Hindlimb muscle (tissue), 1 donor: ENCODE measurements at places on chromosomes 5 and 9. TPM values are rescaled to one million over a fixed set of nuclear protein-coding genes. Genes with fewer than 3 reads are reported as not detected.

Gene GLDC
- polyA plus RNA-seq, result 1.3 TPM

Gene CLIC3
- 0.54 TPM for polyA plus RNA-seq

Gene CDX1
- 0.19 TPM for polyA plus RNA-seq

DNA sequence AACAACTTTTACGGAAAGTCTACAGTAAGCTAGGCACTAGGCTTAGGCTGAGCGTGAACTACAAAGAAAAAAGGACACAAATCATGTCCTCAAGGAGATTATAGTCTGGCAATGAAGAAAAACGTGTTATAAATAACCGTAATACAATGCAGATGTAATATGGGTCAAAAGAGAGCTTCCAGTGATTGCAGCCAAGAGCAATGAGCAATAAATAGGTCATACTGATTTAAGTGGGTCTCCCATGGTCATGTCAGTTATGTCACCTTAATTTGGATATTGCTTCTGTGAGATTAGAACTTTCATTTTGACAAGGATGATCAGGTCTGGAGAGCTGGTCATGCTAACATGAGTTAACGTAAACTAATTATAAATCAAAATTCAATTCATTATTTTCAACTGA, 158.6 kb upstream of the GNA14 start:
- DNase-seq, result no peak

- DNase-seq, result no peak
Observed at GRCh38 chr5:153365547-153365946, 124.9 kb upstream of the GRIA1 start.

DNA sequence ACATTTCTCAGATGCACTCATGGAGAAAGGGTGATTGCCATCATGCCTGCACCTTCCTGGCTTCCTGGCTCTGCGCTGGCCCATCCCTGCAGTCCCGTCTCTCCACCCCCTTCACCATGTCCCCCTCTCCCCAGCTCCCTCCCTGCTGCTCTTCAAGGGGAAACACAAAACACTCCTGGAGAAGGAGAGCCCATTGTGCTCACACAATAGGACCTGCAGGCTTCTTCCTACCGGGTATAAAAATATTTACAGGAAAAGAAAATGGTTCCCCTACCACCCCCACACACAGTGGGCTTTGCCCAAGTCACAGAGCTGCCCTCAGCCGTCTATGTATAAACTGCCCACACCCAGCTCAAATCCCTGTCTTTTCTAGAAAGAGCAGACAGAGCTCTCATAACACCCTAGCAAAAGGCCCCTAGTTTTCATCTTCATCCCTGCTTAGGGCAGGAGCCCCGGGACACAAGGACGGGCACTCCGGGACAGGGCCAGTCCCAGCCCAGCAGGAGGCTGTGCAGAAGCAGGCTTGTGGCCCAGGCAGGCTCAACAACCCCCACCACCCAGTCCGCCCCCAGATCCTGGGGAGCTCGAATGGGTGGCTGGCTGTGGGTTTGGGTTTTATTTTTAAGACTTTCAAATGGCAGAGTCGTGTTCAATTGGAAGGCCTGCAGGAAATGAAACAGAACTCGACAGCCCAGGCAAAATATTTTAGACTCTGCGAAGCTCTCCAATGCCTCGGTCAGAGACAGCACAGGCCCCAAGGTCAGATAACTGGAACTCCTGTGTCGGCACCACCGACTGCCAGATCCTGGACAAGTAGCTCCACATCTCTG, 77.3 kb downstream of the LRSAM1 start:
- no peak for DNase-seq
